ENCODE measurements at places on chromosomes 5 and 9.

DNA sequence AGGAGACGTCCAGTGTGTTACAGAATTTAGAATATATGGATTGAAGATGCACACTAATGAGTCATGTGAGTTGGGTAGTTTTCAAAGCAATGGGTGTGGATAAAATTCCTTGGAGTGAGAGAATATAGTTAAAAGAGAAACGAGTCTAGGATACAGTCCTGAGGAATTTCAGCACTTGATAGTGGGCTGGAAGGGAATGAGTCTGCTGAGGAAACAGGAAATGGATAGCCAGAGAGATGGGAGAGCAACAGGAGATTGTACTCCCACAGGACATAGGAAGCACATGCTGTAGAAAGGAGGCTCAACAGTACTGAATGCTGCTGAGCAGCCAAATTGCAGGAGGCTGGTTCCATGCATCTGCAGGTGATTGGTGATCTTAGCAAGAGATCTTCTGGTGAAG, 68.1 kb downstream of the FBN2 start:
- no peak for DNase-seq

GRCh38 chr5:135253601-135254178, 145.3 kb downstream of the MACROH2A1 start:
- DNase-seq: no peak

DNA sequence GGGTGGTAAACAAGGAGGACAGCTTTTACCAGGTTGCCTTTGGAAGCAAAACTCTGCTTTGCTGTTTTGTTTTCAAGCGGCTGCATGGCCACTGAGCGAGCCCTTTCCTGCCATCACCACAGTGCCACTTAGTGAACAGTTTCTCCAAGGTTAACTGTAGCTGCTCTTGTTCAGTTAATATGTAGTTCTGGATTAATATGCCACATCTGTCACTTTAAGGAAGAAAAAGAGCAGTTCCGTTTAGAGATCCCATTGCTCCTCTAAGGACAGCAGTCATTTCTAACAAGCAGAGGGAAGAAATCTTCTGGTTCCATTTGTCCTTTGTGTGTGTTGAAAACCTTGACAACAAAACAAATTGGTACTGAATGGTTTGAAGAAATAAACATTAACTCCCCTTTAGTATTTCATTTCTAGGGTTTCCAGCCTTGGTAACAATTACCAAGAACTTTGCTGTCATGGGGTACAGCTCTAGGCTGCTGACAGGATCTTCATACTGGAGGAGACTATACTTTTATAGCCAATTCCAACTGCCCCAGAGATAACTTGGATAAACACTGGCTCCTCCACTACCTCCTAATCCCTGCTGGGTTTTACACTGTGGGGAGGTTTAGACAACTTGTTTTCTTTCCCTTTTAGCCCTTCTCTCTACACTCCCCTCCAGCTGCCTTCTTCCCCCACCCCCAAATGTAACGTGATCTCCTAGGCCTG, 10.3 kb upstream of the ABL1 start:
- DNase-seq: no peak

DNA sequence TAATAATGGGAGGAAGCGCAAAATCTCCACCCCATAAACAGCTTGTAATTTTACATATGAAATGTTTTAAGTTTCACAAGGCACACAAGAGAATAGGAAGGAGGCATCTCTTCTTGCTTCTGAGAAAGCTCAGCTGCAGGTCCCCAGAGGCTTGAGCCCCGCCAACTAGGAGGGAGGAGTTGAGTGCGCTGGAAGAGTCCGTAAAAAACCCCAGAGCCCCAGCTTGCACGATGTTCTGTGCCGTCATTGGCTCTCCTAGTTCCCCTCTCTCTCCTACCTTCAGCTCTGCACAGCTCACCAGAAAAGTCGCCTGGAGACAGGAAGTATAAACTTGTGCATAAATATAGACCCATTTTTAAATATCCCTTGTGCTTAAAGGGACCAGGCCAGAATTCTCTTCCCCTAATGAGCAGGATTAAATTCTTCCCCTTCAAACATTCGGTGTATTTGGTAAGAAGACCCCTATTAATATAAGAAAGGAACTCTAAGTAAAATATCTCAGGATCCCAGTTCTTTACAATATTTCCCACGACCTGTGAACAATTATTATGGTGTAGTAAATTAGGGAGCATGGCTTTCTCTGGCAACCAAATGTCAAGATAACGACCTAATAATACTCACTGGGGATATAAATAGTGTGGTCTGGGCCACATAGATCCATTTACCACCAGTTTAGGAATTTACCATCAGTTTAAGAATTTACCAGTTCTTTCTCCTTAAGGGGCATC, 13.7 kb downstream of the GLRX start:
- DNase-seq: peak; percentile 86

GRCh38 chr9:1042466-1042865, 7.7 kb upstream of the DMRT2 start:
- DNase-seq: no peak

- peak; percentile 40 for DNase-seq
These were observed 54.5 kb downstream of the STK10 start for GRCh38 chr5:172133359-172134029.

GRCh38 chr5:44329716-44330115, 59.5 kb downstream of the FGF10 start:
- no peak for DNase-seq

DNA sequence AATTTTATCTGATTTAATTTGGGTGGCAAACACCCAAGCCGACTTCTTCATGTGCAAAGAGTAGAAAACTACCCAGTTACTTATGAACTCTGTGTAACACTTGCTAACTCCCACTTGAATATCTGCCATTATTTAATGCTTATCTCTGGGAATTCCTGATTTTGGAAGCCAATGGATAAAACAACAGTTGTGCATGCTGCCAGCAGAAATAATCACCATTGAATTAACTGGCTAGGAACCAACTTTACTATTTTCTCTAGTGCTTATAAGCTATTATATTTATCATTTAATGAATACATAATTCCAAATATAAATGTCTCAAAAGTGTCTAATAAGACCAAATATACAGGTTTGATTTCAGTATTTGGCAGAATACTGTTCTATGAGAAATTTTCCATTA, 85.7 kb downstream of the IZUMO3 start:
- DNase-seq: no peak

- DNase-seq: no peak
These were observed 131.3 kb upstream of the ARRDC3 start for GRCh38 chr5:91514400-91514799.

- DNase-seq: no peak
These were observed 30.9 kb upstream of the SLC46A2 start for GRCh38 chr9:112921549-112921948.

DNA sequence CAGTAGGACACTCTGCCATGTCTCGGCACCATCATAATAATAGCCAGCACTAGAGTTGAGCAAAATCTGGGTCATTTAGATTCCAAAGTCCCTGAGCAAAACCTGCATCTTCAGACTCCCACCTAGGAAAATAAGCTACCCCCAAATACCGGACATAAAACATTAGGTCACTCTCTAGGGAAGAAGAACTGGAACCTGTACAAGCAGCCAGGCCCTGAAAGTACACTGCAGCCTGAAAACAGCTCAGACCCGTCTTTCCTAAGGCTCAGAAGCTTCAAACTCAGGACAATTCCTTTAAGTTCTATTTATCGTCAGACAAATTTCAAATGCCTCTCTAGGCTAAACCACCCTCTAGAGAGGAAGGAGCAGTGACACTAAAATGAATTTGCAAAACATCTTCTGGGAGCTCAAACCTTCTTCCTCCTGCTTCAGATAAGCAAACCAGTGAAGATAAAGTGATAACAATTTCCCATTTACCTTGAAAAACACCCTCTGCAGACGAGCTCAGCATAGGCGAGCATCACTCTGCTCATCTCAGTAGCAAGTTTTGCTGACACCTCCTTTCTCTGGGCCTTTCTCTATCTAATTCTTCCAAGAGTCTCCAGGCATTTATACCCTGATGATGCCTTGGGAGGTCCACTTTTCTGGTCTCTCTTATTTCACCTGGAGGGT, 34.0 kb downstream of the ADAM19 start:
- peak; percentile 57 for DNase-seq

GRCh38 chr5:147360816-147361215, 126.0 kb downstream of the STK32A start:
- no peak for DNase-seq

DNA sequence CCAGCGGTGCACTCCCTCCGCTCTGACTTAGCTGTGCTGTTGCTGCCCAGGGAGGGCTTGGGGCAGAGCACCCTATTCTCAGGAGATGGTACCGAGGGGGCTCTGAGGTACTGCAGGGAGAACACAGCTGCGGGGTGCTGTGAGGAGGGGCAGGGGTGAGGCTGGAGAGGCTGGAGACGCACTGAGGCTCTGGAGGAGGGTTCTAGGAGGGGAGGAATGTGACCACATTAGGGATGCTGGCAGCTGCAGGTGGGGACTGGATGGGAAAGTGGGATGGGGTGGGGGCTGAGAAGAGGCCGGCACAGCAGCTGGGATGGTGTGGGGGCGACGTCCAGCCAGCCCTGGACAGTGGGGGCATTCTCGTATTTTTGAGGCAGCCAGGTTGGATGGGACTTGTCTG, 20.9 kb downstream of the NCS1 start:
- DNase-seq: no peak

- no peak for DNase-seq
These were observed 23.8 kb upstream of the SLC46A2 start for GRCh38 chr9:112914524-112914923.

DNA sequence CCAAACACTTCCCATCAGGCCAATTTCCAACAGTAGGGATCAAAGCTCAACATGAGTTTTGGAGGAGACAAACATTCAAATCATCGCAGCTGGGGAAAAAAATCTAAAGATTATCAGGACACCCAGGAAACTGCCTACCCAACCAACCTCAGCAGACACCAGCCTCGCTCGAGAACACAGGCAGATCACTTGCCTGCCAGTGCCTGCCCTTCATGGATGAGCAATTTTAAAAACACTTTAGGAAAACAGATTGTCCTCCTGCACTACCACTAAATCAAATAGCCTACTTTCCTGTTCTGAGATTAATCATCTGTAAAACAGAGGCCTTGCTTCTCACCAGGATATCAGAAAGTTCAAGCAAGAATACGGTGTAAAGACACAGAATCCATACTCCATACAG, 14.7 kb upstream of the TMEM174 start:
- no peak for DNase-seq

- no peak for DNase-seq
These were observed 1.5 kb downstream of the NKD2 start for GRCh38 chr5:1010181-1010510.

DNA sequence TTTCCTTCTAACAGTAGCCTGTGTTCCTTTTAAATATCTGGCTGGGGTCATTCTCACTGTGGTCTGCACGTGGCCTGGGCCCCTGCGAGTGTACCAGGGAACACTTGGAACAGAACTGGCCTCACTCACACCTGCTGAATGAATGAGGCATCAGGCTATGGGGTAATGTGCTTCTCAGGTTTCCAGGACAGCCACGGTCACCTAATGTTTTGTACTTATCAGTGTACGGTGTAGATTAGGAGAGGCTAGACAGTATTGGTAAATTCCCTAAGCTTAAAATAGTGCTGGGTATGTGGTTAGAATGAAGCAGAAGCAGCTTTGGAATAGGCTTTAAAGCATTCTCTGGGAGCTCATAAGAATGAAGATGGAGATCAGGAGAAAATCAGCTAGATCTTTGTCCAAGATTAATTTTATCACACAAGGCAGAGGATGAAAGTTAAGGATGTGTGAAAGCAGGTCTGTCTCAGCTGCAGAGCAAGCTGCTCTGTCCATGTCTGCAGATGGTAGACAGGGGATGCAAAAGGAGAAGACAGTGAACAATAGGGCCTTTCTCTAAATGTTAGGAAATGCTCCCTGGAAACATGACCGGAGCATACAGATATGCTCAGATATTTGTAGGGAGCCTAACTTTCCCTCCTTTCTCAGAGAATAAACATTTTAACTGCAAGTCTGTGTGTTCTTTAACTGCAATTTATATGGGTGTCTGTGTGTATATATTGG, 267.5 kb downstream of the NR3C1 start:
- DNase-seq: no peak

DNA sequence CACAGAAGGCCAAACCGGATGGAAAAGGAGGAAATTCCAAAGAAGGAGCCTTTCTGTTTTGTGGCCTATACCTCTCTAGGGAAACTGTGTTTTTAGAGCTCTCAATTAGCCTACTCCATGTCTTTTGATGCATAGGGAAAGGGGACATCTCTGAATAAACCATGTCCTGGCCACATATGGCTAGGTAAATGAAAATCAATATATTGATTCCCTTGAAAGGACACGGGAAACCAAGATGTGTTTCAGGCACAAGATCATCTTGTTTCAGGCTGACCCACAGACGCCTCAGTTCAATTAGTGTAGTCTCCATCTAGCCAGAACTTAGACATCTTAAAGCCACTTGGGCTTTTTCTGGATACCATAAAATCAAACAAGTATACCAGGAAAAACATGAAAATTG, 363.1 kb downstream of the ENC1 start:
- no peak for DNase-seq

DNA sequence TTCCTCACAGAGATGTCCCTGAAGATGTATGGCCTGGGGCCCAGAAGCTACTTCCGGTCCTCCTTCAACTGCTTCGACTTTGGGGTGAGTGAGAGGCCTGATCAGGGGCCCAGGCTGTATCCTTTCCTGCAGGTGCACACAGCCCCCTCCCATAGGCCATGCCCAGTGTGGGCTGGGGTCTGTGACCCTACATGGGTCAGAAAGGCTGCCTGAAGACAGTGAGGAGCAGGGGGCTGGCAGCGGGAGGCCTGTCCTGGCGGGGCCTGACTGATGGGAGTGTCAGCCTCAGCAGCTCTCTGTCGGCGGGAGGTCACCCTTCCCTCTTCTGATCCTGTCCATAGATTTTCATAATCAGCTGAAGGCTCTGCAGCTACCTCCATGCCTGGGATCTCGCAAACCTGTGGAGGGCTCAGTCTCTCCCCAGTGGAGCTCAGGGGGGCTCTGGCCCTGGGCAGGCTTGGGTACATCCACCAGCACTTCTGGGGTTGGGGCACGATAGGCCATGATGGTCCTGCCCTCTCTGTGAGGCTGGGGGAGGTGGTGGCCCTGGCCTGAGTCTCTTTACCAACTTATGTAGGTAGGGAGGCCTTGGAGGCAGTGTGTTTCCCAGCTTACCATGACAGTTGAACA, 98.5 kb downstream of the CACNA1B start:
- no peak for DNase-seq

DNA sequence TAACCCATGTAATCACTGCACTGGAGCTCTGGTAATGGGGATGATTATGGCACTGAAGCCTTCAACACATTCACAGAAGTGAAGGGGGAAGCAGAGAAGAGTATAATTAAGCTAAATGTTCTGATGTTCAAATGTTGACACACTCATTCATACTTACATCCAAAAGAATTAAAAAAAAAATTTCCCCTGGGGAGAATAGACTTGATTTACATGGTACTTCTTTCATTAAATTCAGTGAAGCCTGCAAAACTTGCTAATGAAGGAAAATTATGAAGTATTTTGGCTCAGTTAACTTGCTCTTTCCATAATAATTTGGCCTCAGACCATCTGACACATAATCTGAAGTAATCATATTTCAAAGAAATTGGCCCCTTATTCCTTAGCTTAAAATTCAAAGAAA, 428.8 kb downstream of the SH3GL2 start:
- DNase-seq: no peak
